Skin of body (tissue), 3 donors: ENCODE measurements at places on chromosomes 13 and 19. TPM values are rescaled to one million over a fixed set of nuclear protein-coding genes. Genes with fewer than 3 reads are reported as not detected.

C1QTNF9 gene
- 2.1 TPM for total RNA-seq

FAM216B gene
- total RNA-seq = not detected

MYPOP gene
- 1.1 TPM for total RNA-seq

DOCK6 gene
- 35.0 TPM for total RNA-seq

PSG4 gene
- total RNA-seq = not detected

INAFM1 gene
- total RNA-seq = 3.1 TPM

THOP1 gene
- 38.9 TPM for total RNA-seq

C5AR2 gene
- total RNA-seq = 1.2 TPM

ONECUT3 gene
- total RNA-seq = not detected

PSG3 gene
- not detected for total RNA-seq

SHISA7 gene
- 0.10 TPM for total RNA-seq

ZGLP1 gene
- total RNA-seq = 1.3 TPM

SYT3 gene
- total RNA-seq = 0.10 TPM

FGF21 gene
- total RNA-seq = not detected

F10 gene
- total RNA-seq = 20.6 TPM

ZNF534 gene
- total RNA-seq = 0.20 TPM

PROSER3 gene
- 4.5 TPM for total RNA-seq

FXYD3 gene
- 75.0 TPM for total RNA-seq

SHFL gene
- total RNA-seq = 9.6 TPM

HSPB6 gene
- 18.4 TPM for total RNA-seq

MYO16 gene
- 1.7 TPM for total RNA-seq

ZNF723 gene
- total RNA-seq = not detected

PSMD8 gene
- 121 TPM for total RNA-seq

SIGLEC7 gene
- 0.49 TPM for total RNA-seq

TPTE2 gene
- total RNA-seq = not detected

LRRC25 gene
- 3.7 TPM for total RNA-seq

CADM4 gene
- total RNA-seq = 10.4 TPM

DCLK1 gene
- 82.5 TPM for total RNA-seq

CCDC122 gene
- 2.8 TPM for total RNA-seq

RGL3 gene
- total RNA-seq = 1.8 TPM

ZNF320 gene
- total RNA-seq = 16.4 TPM

ZNF83 gene
- 78.2 TPM for total RNA-seq

ZNF90 gene
- total RNA-seq = 7.5 TPM

ADAMTS10 gene
- total RNA-seq = 32.7 TPM

ZNF177 gene
- total RNA-seq = 4.4 TPM

USHBP1 gene
- total RNA-seq = 2.0 TPM

SMIM44 gene
- not detected for total RNA-seq

ZNF358 gene
- total RNA-seq = 7.4 TPM

ZNF208 gene
- 23.1 TPM for total RNA-seq
